ENCODE measurements at places on chromosomes 2 and 18.

DNA sequence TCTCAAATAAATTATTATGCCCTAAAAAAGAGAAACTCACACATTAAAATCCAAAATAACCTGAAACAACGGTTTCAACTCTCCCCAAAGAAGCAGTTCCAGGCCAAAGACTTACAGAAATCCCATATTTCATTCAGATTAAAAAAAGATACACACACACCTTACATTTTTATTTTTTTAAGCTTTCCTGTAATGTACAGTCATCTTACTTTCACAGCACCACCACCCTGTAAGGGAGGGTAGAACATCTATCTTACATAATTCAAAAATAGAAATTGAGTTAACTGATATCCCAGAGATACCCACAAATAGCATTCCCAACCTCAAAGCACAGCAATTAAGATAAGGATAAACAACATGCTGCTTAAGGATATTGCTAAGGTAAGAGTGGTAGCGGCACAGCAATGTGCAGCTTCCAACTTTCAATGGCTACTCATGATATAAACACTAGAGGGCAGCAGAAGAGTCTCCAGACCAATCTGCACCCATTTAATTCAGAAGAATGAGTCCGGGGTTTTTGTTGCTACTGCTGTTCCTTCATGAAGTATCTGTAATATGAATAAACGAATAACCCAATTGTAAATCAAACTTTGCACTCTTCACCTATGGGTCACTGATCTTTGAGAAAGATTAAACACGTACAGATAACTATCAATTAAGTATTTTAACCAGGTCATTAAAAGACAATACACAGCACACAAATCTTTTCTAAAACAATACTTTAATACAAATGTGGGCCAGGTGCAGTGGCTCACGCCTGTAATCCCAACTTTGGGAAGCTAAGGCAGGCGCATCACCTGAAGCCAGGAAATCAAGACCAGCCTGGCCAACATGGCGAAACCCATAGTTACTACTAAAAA is 11.3 kb downstream of the GFPT1 start:
- DNase-seq: no peak

DNA sequence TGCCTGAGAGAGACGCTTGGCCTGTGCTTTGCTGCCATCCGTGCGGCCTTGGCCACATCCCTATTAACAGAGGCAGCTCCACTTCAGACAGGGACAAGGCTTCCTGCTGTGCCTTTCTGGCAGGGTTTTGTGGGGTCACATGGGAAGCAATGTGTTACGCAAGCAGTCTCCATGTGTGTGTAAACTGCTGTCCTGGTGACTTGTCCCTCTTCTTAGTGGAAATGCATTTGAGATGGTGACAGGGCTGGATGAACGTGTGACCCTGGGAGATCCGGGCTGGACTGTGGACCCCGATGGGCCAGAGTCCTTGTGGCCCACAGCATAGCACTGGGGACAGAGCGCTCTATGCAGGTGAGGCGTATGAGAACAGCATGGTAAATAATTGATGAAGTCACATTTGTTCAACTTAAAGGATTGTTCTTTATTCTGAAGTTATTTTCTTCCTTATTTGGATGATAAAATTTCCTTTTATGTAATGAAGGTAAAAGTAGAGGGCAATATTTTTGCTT is 23.2 kb downstream of the ASB1 start:
- DNase-seq: no peak

DNA sequence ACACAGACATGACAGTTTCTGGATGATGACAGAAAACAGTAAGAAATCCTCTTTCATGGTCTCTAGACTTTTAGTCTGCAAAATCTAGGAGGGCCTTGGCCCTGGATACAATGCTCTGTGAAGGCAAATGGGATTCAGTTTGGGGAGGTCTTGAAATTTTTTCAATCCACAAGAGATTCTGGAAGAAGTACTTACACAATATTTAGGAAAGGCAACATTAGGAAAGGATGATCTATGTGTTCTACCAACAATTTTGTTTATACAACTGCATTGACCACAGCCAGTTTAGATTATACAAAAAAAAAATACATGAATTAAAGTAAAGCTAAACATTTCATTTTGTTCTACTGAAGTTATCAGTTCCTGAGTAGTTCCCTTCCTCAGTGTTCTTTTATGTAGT is 208.0 kb downstream of the SRBD1 start:
- no peak for DNase-seq

DNA sequence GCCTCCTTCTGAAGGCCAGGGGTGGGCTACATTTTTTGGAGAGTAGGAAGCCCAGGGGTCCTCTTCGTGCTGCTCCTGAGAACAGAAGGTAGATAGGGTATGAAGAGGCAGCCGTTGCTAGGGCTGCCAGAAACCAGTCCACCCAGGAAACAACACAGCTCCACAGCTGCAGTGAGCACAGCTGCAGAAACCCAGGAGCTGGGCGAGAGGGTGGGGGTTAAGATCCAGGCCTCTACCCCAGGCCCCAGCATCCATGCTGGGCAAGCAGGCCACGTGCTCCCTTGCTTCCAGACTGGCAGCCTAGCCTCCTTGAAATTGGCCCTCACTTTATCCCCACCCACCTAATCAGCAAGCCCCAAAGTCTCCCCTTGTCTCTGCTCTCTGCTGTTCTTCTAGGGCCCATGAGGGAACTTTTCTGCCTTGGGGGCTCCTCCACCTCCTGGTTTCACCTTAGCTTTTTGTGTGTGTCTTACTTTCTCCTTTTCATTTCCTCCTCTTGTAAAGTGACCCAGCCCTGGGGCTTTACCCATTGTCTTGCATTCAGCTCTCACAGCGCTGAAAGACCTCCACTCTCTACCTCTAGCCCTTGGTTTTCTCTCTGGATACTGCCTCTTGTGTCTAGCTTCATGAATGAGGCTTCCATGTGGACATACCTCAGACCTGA is 30.7 kb downstream of the STON1 start:
- no peak for DNase-seq

DNA sequence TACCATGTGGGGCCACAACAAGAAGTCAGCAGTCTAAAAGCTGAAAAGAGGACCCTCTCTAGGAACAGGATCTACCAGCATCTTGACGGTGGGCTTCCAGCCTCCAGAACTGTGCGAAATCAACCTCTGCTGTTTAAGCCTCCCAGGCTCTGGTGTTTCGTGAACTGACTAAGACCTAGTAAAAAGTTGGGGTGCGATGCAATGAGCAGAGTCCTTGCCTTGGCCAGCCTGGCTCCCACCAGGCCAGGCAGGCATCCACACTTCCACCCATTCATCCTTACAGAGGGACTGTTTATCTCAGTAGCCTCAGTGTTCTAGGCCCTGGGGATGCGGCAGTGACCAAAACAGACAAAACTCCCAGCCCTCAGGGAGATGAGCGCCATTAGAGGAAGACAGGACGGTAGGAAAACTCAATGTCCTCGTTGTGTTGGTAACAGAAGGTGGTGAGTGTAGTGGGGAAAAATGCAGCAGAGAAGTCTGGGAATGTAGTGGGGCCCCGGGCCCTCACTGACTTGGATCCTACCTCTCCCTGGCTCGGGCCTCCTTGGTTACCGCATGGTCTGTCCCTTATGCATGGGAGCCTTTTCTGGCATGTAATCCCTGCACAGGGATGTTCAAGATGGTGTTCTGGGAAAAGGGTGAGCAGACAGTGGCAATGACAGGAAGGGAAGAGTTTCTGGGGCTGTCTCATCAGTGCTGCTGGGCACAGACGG is 271.8 kb upstream of the HS6ST1 start:
- DNase-seq: no peak

GRCh38 chr2:54957321-54957999 is 92.8 kb downstream of the RTN4 start:
- no peak for DNase-seq

All from activated CD4-positive, alpha-beta memory T cell treated with anti-CD3 and anti-CD28 coated beads for 36 hours (primary cell).